ENCODE measurements at places on chromosomes 7 and 10.
A peak's percentile ranks its signal among the peaks of the same experiment; 100 is the strongest.

- no peak for DNase-seq
Measured at GRCh38 chr7:50742401-50742800, 40.3 kb downstream of the GRB10 start.

DNA sequence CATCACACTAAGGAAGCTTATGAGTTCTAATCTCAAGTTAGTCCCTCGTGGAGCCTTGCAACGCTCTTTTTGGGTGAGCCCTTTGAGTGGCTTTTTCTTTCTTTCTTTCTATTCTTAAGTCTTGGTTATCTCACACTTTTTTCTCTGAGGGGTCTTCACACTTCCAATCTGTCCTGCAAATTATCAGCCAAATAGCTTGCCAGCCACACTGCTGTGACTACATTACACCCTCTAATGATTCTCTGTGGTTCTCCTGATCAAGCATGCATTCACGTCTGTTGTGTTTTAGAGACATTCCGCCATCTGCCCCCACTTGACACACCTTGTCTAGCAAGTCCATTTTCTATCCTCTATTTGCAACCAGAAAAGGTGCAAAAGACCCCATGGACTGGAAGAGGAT lies 340.2 kb downstream of the THSD7A start:
- DNase-seq = no peak

DNA sequence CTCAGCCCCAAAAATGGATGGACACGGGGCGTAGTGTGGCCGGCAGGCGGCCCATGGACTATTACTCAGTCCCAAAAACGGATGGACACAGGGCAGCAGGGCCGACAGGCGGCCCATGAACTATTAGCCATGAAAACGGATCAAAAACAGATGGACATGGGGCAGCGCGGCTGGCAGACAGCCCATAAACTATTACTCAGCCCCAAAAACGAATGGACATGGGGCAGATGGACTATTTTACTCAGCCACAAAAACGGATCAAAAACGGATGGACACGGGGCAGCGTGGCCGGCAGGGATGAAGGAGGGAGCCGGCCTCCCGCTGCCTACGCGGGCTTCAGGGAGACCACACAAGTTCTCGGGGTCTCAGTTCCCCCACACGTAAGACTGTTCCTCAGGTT lies 32.9 kb downstream of the GPER1 start:
- no peak for DNase-seq

DNA sequence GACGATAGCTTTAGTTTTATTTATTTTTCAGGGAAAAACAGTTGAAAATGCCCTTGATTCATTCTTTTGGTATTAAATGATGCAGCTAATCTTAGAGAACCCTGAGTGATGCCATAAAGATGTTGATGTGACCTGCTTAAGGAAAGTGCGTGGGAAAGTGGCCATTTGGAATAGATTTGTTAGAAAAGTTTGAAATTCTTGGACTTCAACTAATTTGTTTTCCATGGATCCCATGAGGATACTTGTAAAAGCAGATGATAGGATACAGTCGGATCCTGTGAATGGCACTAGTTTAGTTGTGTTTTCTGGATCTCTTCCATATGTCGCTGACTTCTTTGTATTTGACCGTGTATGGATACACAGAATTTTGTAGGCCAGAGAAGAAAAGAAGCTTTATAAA lies 69.0 kb downstream of the SEPTIN7 start:
- DNase-seq = no peak

DNA sequence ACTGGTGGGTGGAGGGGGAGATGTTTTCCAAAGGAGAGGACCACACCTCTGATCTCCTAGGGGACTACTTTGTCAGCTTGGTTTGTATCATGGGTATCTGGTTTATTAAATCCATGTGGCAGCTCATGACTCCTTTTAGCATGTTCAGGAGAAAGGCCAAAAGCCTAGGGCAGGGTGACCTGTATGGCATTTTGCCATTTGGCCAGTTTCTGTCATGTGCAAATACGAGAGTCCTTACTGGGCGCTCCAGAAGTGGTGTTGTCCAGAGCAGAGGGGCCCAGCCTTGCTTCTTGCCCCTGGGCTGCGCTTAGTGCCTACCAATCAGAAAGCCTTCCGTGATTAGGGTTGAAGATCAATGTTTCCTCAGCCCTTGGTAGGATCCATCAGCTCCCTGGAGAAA lies 31.0 kb downstream of the ADRA2A start:
- no peak for DNase-seq

DNA sequence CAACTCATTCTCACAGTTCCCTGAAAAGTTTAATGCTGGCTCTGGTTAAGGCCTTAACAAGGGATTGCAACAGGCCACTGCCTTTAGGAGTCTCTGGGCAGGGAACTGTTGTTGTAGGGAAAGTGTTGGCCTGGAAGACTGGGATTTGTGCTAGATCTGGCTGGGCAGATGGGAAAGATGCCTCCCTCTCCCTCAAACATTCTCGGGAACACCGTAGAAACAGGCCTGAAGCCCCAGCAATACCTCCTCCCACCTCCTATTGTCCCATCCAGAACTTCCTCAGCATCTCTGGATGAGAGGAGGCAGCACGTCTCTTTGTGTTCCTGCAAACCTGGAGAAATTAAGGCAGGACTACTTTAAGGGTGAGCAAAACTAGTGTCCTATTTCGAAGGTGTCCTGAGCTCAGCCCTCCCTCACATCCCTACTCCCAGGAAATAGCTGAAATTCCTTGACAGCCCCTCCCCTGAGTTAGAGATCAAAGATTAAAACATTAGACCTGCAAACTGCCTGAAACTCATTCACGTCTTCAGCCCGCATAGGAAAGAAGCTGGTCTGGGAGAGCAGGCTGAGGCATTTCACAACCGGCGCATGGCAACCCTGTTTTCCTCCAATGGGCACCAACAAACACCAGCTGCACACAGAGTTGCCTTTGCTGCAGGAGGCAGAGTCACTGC lies 10.9 kb upstream of the MAP3K8 start:
- DNase-seq = peak; percentile 60

DNA sequence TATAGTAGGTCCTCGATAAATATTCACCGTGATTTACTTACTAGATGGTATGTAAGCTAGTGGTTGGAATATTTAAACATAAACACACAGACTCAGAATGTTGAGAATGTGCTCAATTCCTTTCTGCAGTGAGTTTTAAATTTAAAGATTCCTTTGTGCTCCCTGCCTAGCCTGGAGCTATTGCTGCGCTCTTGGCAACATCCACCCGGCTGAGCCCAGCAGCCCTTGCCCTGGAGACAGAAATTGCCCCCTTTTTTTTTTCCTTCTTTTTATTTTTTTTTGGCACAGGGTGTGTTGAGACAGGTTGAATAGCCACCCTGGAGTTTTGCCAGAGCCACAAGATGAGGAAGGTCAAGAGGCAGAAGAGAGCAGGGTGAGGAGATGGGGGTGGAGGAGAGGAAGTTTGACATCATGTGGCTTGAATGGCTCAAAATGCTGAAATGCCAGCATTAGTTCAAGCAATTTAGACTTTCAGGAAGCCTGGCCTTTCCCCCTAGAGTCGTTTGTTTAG lies 180.8 kb downstream of the PRKCQ start:
- peak; percentile 39 for DNase-seq

GRCh38 chr10:5741276-5741675 lies 56.6 kb downstream of the TASOR2 start:
- no peak for DNase-seq
